Stimulated activated CD4-positive, alpha-beta T cell treated with anti-CD3 and anti-CD28 coated beads, Interleukin-1b, Interleukin-23, amount 100 ng/mL, for 1 hour (primary cell): ENCODE measurements at places on chromosomes 16 and 17.

GRCh38 chr17:78390241-78391050 lies 12.0 kb downstream of the PGS1 start:
- no peak for DNase-seq

- DNase-seq: no peak
Measured at GRCh38 chr17:68399638-68400403, 57.5 kb downstream of the WIPI1 start.

GRCh38 chr16:86145669-86146068 lies 246.7 kb downstream of the IRF8 start:
- DNase-seq: no peak

DNA sequence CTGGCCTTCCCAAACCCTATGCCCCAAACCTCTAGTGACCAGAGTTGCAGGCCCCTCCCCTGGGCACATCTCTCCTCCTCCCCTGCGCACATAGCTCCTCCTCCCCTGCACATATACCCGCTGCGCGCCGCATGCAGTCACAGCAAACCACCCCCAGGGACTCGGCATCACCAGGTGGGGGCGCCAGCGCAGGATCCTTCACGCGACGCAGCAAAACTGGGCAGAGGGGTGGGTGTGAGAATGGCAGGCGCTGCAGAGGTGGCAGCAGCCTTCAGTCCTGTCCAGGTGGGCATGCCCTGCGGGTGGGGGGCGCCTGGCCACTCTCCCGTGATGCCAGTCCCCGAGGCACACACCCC lies 5.6 kb downstream of the CORO6 start:
- DNase-seq: peak; percentile 85

DNA sequence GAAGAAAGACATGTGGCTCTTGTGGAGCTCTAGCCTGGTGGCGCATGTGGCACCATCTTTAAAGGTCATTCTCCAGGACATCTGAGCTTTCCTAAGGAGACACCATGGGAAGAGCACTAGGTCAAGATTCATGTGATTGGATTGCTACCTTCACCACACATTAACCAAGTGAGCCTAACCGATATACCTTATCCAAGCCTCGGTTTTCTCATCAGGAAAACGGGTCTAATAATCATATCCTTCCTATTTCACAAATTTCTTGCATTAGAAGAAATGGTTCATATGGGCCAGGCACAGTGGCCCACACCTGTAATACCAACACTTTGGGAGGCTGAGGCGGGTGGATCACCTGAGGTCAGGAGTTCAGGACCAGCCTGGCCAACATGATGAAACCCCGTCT lies 58.3 kb downstream of the TMEM186 start:
- DNase-seq: no peak

- DNase-seq: no peak
Measured at GRCh38 chr17:12062249-12062648, 41.6 kb downstream of the MAP2K4 start.

DNA sequence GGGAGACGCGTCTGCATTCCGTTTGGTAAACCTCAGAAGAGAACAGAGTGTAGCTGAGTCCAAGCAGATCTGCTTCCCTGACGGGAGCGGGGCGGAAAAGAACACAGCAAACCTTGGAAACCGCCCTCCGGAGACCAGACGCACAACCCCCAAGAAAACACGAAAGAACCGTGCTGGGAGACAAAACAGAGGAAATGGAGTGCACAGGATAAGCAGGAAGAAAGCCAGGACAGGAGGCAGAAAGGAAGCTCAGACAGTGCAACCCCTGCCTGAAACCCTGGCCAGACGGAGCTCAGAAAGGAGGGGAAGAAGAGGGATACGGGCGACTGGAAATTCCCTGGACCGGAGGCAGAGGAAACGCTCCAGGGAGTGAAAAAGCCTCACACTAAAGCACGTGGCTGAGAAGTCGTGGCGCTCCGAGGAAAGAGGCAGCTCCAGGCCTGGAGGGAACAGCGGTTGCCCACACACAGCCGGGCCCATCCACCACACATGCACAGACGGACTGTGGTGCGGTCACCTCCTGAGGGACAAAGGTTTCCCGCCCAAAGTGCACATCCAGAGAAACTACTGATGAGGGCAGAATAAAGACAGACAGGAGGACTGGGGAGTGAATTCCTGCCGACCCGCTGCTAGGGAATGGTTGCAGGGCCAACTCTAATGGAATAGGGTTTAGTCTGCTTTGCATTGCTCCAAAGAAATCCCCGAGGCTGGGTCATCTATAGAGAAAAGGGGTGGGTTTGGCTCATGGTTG lies 10.2 kb downstream of the DPEP1 start:
- DNase-seq: no peak

- peak; percentile 14 for DNase-seq
Measured at GRCh38 chr16:71542377-71542776, 16.2 kb downstream of the CHST4 start.

DNA sequence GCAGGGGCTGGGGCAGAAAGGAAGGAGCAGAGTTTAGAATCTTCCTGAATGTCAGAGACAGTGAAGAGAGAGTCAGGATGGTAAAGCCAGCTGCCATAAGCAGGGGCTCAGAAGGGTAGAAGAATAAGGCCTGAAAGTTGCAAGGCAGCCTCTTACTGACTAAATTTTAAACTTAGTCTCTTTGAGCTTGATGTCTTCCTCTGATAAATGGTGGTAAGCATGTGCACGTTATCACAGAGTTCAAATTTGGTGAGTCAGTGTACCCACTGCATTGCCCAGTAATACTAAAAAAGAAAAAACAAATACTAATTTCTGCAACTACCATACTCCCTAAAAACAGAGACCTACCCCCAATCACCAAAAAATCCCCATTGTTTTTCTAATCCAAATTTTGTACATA lies 45.2 kb downstream of the SIAH1 start:
- no peak for DNase-seq

- DNase-seq: no peak
Measured at GRCh38 chr17:2184993-2185931, 118.3 kb downstream of the SMG6 start.

DNA sequence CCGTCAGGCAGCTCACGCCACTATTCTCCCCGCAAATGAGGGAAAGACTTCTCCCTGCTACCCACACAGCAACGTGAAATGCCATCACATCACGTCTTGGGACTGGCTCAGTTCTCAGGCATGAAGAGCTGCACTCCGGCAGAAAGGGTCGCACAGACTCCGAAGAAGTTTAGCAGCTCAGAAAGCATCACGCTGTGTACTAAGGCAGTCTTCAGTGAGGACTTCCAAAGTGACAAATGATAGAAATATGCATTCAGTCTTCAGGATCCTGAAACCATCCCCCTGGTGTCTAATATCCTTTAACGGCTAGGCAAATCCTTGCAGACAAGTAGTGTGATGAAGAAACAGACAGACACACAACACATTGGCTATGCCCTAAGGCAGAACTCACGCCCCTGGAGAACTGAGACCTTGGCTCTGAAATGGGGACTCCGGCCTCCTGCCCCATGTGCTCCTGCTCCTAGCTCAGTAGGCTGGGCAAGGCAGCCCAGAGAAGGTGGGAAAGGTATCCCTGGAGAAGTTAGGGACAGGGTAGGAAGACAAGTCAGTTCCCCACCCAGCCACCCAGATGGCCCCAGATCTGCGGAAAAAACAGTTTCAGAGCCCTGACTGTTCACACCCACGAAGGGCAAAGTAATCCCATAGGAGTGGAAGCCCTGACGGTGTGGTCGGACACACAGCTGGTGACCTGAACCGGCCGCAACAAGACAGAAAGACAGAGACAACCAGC lies 1.6 kb downstream of the XYLT1 start:
- DNase-seq: no peak

DNA sequence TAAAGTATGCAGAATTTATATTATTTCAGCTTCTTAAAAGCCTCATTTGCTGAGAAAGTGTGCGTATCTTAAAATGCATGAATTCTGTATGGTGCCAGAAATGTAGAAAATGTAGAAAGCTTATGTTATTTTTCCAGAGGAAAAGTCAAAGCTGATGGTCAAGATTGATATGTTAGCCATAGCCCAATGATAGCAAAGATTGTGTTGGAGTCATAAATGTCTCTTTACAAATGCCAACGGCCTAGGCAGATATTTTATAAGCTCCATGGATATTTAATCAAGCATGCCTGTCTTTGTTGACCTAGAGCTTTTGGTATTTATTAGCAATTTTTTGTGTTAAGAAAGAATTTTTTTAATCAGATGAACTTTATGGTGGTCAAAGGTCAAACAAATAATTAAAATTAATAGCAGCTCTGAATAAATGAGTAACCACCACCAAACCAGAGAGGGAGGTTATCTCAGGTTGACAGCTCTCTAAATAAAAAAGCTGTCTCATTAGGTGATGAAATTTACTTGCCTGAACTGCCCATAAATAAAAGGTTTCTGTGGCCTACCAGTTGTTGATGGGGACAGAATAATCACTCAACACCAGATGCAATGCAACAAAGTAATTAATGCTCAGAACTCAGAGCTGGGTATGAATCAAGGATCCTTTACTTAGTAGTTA lies 28.5 kb downstream of the CLEC3A start:
- DNase-seq: no peak

DNA sequence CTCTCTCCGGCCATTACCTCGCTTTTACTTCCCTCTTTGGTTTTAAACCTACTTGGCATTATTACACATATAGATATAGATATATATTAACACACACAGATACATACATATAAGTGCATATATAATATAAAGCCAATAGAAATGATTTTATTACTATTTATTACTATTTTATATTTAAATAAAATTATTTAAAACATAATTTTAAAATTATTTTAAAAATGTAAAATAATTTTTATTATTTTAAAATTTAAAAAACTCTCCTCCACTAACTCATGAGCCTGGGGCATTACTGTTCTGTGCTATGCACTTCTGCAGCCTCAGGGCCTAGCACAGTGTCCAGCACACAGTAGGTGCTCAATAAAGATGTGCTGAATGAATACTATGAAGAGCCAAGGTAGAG lies 200.9 kb downstream of the SLC39A11 start:
- no peak for DNase-seq

- no peak for DNase-seq
Measured at GRCh38 chr17:78808163-78808562, 26.1 kb upstream of the CYTH1 start.
